ENCODE measurements at places on chromosomes 5 and 9.

DNA sequence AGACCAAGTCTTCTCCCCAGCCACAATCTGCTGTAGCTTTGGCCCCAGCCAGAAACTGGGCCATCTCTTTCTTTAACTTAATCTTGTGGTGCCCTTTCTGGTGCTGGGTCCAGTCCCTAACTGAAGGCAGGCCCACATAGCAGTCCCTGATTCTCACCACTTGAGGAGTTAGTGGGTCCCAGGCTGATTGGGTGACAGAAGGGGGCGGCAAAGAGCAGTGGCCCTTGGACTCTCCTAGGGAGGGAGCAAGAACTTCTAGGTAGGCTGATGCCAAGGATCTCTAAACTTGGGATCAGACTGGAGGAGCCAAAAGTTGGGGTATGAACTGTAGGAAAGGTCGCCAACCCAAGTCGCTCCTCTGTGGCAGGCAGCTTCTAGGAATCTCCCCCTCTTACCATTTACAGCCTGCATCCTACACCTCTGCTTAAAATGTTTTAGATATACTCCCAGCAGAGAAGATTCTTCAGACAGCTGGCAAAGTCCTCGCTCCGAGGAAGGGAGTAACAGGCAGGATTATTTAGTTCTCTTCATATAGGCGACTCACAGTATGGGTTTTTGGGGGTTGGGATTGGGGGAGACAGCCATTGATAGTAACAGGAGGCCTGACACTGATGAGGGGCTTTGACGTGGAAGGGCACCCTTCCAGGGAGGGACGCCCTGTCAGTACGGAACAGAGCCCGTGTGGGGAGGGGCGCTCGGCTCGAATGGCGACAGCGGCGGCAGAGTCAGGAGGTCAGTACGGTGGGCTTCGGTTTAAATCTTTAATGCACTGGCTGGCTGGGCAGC, 2.0 kb upstream of the CCL27 start:
- DNase-seq, result peak; percentile 66

GRCh38 chr5:172769342-172769615, 1.7 kb downstream of the DUSP1 start:
- DNase-seq, result no peak

- peak; percentile 60 for DNase-seq
These were observed 54.7 kb downstream of the FOXD1 start for GRCh38 chr5:73393611-73394489.

DNA sequence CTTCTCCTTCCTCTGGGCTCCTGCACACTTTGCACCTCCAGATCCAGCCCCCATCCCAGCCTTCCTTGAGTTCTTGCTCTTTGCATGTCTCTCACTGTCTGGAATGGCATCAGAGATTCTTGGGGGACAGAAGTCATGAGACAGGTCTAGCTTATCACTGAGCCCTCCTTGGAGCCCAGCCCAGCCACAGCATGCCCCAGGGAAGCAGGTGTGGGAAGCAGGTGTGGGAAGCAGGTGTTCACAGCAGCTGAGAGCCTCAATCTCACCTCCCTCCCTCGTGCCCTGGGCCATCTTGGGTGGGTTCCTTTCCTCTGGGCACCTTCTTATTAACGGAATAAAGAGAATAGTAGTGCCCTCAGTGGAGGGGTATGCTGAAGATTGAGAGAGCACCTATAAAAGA, 27.2 kb downstream of the SLC6A7 start:
- no peak for DNase-seq

DNA sequence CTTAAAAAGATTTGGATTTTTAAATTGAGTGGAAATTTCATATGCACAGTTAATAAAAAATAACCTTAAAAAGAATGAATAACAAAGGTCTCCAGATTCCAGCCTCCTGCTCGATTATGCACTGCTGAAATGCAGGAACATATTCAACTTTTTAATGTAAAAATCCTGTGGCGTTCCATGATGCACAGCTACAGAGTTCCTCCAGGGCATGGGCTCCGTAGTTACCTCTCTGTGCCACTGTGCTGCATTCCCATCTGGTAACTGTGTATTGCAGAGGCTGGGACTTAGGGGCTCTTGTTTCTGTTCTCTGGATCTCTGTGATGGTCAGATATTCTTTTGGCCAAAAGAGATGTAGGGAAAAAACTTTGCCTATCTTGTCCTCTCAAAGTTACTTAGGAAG, 31.5 kb upstream of the EQTN start:
- no peak for DNase-seq

- no peak for DNase-seq
These were observed 31.7 kb downstream of the SARDH start for GRCh38 chr9:133706307-133707050.

DNA sequence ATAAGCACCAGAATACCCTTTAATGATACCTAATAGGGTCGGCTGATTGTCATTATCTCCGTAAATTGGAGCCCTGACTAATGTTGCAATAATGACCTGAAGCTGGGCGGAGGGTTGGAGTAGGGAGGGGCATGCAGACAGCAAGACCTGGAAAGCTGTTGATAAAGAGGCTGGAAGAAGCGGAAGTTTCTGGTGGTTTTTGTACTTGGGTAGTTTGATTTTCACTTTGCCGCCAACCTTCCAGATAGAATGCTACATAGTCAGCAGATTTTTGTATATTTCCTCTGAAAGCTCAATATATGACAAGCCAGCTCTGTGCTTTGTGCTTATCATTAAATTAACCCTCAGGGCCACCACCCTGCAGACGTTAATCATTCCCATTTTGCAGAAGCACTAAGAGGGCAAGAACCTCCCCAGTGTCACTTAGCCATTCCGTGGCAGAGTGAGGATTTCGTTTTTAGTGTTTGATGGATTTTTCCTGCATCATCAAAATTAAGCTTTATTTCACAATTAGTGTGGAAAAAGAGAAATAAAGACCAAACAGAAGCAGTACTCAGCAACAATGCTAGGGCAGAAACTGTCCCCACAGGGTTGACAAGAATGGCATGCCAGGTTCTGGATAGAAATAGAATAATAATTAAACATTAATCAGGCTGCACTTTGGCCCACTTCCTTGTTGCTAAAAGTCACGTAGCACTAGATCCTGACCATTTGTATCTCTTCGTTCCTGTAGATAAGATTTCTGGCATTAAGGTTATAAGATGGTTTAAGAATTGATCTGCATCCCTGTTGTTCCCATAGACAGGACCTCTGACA, 34.7 kb downstream of the DIRAS2 start:
- DNase-seq, result no peak

DNA sequence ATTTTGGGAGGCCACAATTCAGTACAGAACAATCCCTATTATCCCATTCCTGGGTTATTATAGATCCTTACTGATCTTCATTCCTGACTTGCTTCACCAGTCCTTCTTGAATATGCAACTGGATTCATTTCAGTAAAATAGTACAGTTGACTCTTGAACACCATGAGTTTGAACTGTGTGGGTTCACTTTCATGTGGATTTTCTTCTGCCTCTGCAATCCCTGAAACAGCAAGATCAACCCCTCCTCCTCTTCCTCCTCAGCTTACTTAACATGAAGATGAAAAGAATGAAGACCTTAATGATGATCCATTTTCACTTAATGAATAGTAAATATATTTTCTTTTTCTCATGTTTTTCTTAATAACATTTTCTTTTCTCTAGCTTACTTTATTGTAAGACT, 8.3 kb upstream of the PDE8B start:
- DNase-seq, result no peak

- DNase-seq, result peak; percentile 66
These were observed 205.7 kb downstream of the AGTPBP1 start for GRCh38 chr9:85536076-85536475.

DNA sequence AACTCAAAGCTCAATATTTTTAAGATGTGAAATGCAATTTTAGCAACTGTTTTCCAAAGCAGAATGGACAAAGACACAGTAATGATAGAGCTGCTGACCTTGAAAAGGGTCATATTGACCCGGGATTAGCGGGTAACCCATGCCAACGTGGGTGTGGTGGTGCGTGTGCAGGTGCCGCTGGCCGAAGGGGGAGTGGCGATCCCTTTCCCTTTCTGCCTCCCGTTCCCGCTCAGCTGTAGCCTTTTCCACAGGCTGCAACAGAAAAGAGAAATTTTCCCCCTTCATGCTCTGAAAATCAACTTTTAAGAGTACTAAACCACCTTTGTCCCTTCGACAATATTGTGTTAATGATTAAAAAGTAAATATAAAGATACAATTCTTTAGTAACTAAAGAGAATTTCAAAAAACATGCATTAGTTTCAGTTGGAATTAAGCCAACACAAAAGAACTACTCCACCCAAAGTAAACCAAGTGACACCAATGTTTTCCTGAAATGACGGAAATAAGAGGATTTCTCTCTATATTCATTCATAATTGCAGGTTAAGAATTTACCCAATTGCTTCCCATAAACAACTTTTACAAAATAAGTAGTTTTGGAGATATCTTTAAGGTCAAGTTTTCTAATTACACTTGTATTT, 105.2 kb downstream of the ZNF608 start:
- DNase-seq, result no peak

DNA sequence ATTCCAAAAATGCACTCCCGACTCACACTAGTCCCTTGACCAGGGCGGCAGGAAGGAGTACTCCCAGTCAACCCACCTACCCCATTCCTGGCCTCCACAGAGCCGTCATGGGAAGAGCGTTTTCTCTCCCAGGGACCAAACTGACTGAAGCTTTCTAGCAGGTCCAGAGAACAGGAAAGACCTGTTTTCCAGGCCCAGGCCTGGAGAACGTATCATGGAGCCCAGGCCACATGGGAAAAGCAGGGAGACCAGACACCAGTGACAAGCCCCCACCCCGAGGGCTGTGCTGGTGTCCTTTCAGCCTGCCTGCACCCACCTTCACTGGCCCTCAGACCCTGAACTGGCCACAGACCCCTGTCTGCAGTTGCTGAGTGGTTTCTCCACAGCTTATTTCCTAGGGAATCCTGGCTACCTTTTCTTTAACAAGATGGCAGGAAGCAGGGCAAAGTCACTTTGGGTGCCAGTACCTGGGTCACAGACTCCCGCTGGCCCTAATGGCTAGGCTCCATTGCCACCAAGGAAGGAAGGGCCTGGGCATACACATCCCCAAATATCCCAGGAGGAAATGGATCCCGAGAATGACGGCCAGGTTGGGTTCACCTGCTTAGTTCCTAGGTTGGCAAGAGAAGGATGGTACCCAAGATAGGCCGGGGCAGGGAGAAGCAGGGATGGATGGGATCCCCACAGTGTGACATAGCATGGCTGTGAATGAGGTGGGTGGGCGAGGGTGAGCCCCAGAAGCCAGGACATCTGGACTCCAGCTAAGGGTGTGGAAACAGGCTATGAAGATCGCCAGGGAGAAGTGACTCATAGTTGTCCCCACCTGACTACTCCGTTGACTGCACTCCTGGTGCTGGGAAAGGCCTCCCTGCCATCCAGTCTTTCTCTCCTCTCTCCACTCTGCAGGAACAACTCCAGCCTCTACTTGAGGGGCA, 12.2 kb downstream of the CCNI2 start:
- no peak for DNase-seq

DNA sequence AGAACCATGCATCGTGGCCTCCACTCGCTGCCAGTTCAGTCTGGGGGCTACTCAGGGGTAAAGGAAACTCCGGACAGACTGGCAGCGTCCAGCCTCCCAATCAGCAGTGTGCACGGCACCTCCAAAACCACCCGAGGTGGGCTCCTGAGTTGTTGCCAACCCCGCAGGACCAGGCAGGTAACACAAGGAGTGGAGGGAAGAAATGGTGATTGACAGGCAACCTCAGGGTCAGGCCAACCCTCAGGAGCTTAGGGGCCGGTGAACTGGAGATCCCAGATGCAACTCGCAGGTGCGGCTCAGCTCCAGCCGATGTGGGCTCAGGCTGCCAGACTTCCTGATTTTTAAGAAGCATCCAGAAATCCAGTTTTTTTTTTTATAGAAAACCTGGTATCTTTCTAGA, 37.3 kb upstream of the AKNA start:
- DNase-seq, result no peak

DNA sequence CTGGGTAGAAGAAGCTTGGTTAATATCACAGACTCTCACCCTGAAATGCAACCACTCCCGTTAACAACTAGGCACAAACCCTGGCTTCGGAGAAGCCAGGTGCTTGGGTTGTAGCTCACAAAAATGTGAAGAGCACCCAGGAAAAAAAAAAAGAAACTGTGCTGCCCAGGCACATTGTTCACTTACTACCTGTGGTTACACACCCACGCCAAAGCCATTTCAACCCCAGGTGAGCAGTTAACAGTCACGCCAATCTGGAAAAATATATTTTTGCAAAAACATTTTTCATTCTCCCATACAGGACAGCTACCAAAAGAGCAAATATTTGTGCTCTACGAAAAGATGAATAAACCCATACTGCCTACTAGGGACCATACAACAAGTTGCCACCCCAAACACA, 49.2 kb downstream of the SIL1 start:
- no peak for DNase-seq

DNA sequence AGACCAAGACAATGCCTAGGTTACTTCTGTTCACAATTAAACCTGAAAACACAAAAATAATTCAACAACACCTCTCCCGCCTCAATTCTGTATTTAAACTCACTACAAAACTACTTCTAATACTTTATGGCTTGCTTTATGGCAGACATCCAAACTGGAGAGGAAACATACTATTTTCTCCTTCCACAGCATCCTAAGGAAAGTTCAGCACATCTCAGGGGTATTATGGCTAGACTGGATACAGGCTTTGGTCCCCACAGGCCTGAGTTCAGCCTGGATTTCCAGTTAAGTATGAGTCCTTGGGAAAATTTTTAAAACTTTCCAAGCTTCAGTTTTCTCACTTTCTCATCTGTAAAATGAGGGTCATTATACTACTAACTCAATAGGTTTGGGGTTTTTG, 480.2 kb downstream of the CAAP1 start:
- no peak for DNase-seq

Measured in astrocyte of the spinal cord (primary cell).